ENCODE measurements at places on chromosomes 7 and 10.
A peak's percentile ranks its signal among the peaks of the same experiment; 100 is the strongest.

DNA sequence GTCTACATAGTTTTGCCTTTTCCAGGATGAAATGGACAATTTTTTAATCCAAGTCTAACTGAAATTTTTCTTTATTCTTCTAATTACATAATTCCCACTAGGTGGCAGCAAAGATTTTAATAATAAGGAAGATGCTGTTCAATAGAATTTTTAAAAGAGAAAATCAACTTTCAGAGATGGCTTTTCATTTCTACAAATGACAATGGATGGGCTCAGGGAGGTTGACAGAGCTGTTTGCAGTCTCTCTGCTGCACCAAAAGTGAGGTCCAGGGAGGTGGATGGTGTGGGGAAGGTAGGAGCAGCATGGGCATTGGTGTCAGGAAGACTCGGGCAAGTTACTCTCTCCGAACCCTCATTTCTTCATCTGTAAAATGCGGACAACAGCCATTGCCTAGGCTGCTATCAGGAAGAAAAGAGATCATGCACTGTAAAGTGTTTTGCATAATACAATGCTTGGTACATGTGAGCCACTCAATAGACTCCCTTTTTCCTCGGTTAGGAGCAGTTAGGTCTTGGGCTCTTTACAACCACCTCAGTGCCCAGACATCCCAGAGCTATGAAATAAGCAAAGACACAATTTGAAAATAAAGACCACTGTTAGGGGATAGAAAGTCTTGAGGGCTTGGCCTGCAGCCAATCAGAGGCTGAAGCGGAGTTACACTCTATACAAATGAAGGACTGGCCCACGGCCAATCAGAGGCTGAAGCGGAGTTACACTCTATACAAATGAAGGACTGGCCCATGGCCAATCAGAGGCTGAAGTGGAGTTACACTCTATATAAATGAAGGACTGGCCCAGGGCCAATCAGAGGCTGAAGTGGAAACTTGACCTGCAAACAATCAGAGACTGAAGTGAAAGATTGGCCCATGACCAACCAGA lies 107.1 kb downstream of the ABLIM1 start:
- ATAC-seq: no peak

DNA sequence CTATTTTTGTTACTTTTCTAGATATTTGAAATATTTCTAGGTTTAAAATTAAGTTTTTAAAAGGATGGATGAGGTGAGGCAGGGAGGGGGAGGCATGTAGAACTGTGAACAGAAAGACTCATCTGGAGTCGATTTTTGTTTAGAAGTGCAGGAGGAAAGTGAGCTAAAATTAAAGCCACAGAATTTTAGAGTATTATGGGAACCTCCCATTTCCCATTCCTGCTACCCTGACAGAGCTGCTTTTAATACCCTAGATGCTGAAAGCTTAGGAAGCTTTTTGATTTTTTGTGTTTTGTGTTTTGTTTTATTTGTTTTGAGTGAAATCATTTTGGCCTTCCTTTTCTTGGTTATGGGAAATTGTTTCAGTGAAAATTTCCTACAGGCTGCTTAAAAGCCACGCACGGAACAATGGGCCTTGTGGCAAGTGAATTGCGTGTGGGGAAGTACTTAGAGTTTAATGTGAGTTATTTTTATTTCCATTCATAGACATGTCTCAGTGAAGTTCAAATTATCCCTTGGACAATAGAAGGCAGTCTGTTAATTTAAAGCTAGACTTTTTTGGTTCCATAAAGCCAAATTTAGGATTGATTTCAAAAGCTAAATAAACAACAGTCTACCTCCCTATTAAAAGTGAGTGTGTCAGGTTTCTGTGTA lies 102.0 kb upstream of the HDAC9 start:
- no peak for ATAC-seq

- peak; percentile 93 for ATAC-seq
Observed at GRCh38 chr10:70887804-70888800, at the start of gene PCBD1. TSS of gene PCBD1 (minus strand) at chr10:70888565. CDS start at chr10:70888533, 32 bp downstream.

GRCh38 chr7:89054361-89054760 lies 258.8 kb upstream of the TEX47 start:
- ATAC-seq: no peak

DNA sequence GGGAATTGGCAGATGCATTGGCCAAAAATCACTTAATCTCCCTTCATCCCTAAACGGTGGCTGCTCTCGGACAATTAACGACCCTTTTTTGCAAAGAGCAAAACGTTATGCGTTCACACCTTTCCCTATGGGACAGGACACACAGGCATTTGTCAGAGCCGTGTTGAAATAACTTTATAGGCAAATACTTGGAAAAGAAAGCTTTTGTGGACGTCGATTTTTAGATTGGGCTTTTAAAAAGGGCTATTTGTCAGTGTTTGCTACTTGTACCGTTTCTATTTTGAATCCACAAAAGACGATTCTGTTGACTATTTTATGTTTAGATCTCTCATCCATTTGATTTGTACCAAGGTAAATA lies 245.6 kb downstream of the SLC25A13 start:
- ATAC-seq: no peak

- ATAC-seq: no peak
Observed at GRCh38 chr7:77281780-77282478, 82.3 kb upstream of the FGL2 start.

- no peak for ATAC-seq
Observed at GRCh38 chr7:104367926-104368325, 39.5 kb downstream of the LHFPL3 start.

- no peak for ATAC-seq
Observed at GRCh38 chr10:122990278-122990677, 10.1 kb downstream of the PSTK start.

DNA sequence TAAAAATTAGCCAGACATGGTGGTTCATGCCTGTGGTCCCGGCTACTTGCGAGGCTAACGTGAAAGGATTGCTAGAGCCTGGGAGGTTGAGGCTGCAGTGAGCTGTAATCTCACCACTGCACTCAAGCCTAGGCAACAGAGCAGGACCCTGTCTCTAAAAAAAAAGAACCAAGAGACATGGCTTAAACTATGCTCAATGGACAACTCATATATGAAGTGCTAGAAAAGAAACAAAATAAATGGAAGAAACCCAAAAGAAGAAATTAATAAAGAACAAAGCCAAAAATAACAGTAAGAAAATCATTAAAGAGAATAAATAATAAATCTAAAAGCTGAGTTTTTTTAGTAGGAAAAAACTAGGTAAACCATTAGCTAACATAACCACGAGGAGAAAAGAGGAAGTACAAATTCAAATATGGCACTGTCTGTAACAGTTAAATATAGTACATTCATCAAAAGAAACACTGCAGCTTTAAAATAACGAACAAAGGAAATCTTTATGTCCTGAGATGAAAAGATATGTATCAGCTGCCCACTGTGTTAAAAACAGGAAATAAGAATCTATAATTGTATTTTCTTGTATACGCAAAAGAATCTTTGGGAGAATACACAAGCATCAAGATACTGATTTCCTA lies 48.7 kb downstream of the UPF2 start:
- ATAC-seq: peak; percentile 63

GRCh38 chr10:70954381-70955176 lies 66.2 kb upstream of the PCBD1 start:
- ATAC-seq: no peak

GRCh38 chr7:26467541-26467940 lies 175.9 kb downstream of the SNX10 start:
- ATAC-seq: no peak

DNA sequence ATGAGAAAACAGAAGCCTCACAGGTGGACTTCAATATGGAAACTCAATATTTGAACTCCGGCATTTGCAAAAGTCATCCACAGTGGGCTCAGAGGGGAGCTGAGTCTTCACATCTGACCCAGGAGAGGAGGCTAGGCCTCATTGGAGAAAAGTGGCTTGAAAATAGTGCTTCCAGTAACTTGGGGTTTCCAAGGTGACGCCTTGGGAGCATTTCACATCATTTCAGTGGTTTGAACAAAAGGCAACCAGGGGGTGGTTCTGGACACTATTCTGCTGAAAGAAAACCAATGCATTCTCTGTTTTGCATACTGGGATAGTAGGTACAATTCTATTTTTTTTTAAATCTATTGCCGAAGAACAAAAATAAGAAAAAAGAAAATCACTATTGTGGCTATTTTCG lies 599.2 kb upstream of the POM121L12 start:
- no peak for ATAC-seq

DNA sequence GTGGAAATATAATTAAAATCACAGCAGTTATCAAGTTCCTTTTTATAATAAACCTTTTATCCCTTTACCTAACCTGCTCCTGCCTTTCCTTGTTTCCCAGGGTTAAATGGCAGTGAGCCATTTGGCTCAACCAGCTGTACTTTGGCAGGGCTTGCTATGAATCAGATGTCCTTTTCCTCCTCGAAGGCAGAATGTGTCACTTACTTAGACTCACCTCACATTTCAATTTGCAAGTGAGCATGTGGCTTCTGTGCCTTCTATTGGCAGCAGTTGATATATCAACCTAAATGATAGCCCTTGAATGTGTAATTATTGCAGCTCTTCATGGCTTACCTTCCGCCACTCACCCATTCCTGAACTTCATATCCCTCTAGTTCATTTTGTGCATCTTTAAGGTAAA lies 301.7 kb downstream of the CSTF2T start:
- no peak for ATAC-seq

DNA sequence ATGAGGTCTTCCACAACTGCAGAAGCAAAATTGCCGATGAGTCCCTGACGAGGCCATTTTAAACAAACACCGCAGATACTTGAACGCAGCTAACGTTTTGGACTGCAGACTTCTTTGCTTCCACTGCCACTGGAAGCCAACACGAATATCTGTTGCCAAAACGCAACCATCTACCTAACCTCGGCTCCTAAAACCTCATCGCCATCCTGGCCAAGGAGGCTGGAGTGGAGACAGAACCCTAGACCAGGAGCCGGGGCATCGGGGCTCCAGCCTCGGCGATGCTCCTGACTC lies 493 bp downstream of the WDR91 start:
- ATAC-seq: peak; percentile 1

DNA sequence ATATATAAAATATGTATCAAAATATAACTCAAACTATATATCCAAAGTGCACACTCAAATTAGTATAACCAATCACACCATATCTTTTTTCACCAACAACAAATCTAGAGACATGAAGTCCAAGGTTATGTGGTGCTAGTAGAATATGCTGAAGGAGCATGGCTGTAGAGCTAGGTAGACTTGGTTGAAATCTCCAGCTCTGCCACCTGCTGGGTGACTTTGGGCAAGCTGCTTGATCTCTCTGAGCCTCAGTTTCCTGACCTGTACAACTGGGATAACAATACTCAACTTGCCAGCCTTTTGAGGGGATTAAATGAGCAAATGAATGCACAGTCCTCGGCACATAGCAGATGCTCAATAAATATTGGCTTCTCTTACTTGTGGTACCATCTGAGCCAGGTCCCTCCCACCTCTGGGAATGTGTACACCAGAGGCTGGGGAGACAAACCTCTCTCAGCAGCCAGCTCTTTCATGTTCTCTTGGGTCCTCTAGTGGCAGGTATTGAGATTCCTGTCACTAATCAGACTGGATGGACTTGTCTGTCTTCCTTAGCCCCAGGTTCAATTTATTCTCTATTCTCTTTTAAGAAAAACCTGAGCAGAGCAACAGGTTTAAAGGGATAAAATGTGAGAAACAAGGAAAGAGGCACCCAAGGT lies 94.3 kb upstream of the PDE1C start:
- no peak for ATAC-seq

GRCh38 chr7:74266191-74266963 lies 12.2 kb upstream of the RFC2 start:
- no peak for ATAC-seq

DNA sequence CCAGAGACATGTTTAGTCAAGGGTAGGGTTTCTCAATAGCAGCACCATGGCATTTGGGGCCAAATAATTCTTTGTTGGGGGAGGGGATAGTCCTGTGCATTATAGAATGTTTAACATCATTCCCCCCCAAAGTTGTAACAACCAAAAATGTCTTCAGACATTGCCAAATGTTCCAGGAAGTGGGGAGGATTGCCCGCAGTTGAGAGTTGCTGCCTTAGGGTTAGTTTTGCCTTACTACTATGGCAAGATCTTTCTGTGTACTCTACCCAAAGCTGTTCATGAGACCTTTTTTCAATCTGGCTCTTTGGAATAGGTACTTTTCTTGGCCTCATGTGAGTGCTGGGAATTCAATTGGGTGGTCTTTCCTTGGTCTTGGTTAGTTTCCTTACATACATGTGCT lies 34.1 kb downstream of the SAMD8 start:
- ATAC-seq: no peak

DNA sequence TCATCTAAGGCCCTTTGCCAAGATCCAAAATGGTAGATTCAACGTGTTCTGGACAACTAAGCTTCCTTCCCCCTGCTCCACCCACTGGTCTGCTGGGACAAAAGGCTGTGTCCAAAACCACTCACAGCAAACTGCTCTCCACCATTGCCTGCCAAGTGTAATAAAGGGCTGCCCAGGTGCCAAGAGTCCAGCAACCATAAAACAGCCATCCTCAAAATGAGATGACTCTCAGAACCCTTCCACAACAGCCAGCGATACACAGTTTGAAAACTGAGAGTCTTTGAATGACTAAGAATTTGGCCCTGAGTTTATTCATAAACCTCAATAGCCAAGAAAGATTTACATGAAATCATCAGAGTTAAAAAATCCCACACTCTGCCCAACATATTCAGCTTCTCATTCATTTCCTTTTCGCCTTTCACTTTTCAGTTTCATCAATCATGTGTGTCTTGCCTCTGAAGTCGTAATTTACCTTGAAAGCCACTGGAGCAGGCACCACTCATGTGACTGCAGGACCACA lies 658.1 kb upstream of the MGMT start:
- ATAC-seq: no peak

GRCh38 chr7:45089341-45089891 lies 647 bp upstream of the NACAD start:
- peak; percentile 54 for ATAC-seq

- no peak for ATAC-seq
Observed at GRCh38 chr10:91287276-91287675, 66.8 kb downstream of the PCGF5 start.

- ATAC-seq: peak; percentile 48
Observed at GRCh38 chr7:156082048-156083040, 270.1 kb upstream of the SHH start.

GRCh38 chr10:79286318-79286951 lies 60.8 kb upstream of the PPIF start:
- ATAC-seq: peak; percentile 96

DNA sequence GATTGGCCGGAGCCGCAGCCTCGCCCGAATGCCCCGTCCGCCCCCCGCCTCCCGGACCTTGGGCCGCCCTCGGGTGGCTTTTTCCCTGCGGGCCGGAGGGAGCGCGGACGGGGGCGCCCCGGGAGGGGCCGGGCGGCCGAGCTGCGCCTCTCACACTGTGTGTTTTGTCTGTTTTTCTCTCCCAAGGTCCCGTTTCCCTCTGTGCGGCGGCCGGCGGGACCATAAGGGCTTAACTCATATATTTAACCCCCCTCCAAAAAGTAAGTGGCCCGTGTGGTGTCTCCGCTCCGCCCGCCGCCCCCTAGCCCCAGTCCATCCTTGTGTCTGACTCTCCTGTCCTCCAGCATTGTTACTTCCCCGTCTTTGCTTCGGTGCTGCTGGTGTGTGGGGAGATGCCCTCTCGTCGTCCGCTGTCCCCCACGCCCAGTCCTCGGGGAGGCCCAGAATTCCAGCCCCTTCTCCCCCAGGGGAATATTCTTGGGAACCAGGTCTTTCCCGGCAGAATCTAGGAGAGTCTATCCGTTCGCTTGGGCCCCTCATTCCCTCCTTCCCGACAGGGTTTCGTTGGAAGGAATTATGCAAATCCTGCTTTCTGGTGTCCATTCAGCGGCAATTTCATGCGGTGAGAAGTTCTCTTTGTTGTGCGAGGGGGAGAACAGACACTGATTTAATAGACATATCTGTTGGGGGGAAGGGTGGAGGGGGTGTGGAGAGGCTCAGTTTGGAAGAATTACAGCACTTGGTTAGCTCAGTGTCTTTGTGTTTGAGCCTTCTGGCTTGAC lies 1.3 kb downstream of the LCOR start:
- ATAC-seq: no peak

GRCh38 chr7:93992421-93993110 lies 11.6 kb downstream of the BET1 start:
- ATAC-seq: no peak
